B cell (primary cell): ENCODE measurements at places on chromosomes 4 and X.

DNA sequence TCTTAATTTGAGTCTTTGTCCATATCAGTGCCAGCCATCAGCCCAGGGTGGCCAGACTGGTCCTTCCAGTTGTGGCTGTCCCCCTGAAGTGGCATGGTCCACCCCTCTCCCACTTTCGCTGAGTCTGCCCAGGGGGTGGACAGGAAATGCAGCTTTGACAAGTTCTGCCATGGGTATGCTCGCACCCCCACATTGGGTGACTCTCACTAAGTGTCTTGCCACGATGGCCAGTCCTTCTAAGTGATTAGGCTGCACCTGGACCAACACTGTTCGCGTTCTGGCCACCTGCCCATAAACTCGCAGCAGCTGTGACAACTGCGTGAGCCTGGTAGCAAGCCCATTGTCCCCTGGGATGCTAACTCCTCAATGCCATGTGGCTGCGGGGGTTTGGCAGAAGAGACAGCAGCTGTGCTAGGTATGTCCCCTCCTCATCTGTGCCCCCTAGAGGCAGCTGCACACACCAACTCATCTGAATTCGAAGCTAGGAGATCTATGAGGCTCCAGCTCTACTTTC, 10.0 kb upstream of the LNX1 start:
- DNase-seq = peak; percentile 12

DNA sequence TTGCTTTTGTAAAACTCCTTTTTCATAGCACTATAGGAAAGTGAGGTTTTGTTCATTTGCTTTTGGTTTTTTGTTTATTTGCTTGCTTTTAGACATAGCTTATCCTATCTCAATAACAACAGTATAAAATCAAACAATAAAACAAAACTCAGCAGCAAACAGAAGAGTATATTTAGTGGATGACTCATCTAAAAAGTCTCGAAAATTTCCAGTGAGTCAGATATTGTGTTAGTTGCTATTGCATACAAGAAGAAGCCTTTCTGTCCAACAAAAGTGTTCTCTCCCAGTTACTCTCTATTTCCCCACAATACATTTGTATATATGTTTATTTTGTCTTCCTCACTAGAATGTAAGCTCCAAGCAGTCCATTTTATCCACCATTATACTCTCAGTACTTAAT, 36.0 kb upstream of the NPNT start:
- DNase-seq = no peak

DNA sequence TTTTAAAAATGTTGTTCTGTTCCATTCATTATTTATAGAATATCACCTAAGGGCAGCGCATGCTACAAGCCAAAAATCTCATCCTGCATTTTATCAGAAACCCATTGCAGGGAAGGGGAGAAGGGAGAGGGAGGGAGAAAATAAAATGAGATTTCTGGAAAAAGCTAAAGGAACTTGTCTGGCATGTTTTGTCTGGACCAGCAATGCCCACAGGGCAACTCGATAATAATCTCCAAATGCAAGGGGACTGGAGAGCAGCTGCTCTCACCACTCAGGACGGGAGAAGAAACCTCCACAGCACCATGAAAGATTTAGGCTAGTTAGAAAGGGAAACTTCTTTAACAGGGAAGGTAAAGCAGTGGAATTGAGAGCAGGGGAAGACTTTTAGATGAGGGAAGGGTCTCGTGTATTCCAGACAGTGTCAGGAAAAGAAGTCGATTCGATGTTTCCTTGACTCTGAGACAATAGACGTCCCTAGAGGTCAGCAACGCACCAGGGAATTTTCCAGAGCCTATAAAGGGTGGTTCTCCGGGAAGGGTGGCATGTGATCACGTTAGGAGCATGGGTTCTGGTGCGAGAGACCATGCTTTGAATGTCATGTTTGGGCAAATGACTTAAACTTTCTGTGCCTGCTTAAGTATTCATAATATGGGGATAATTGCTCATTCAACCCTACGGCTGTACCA, 132.2 kb upstream of the NDP start:
- DNase-seq = no peak

GRCh38 chrX:106243376-106243775, 75.3 kb downstream of the PWWP3B start:
- DNase-seq = no peak
